ENCODE measurements at places on chromosomes 3 and 15.
A peak's percentile ranks its signal among the peaks of the same experiment; 100 is the strongest.

GRCh38 chr3:172607305-172608121 lies 84.3 kb upstream of the TNFSF10 start:
- no peak for DNase-seq

GRCh38 chr15:90394074-90394473 lies 6.0 kb downstream of the IQGAP1 start:
- no peak for DNase-seq

- no peak for DNase-seq
Observed at GRCh38 chr3:141643796-141644195, 94.3 kb upstream of the RNF7 start.

DNA sequence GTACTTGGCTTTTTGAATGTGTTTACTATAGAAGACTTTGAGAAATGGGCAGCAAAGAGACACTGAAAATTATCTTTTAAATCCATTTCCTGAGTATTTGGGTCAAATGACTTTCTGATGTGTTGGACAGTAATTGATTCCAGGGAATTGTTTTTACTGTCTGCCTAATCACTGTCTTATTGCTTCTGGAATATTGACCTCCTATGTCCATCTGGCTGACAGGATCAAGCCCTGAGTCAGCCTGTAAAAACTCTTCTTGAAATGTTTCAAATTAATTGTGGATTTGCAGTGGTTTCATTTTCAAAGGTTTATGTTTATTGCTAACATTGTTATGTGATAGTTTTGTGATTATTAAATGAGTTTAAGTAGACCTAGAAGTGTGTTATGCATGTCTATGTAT lies 50.6 kb upstream of the MLF1 start:
- DNase-seq = no peak

- DNase-seq = no peak
Observed at GRCh38 chr3:169430707-169431404, 232.7 kb downstream of the MECOM start.

DNA sequence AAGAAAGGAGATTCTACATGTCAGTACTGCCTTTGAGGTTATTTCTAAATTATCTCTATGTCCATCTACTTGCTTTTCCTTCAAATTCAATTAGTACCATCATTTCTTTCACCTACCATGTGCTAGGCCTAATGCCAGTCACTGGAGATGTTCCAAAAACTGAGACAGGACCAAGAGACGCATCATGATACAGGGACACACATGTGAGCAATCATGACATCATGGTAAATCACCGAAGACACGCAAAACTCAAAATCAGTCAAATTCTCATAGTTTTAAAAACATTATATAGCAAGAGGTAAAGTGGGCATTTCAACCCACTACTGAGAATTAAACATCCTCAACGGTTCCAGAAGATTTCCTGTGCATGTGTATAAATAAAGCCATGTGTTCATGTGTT lies 95.0 kb downstream of the CD47 start:
- no peak for DNase-seq

DNA sequence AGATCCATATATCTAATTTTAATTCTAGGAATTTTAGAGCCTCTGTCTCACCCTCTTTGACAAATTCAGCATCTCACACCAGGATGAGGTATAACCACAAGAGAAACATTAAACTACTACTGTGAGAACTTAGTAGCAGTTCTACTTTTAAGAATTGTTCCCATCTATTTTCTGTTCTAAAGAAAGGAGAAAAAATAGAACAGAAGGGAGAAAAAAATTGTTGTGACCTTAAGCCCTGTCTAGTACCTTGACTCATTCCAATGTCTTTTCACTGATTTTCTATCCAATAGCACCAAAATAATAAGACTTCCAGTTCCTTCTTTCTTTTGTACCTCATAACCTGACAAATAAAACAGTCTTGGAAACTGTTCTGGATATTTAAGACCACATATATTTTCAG lies 37.0 kb downstream of the FRMD5 start:
- DNase-seq = no peak

DNA sequence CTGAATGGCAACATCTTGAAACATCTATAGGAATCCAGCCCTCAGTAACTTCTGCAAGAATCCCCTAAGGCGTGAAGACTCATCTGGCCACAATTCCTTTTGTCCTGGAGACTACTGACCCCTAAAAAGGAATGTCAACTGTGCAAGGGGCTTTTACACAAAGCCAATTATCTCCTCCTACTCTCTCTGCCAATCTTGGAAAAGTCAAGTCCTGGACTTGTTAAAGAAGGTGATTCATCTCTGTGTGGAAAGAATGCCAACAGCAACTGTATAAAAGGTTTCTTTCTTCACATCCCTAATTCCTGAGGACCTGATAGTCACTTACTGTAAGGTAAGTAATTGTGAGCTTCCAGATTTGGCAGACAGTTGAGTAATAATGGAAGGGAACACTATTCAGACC lies 22.3 kb downstream of the THRB start:
- no peak for DNase-seq

- no peak for DNase-seq
Observed at GRCh38 chr3:32821686-32822296, 4.0 kb downstream of the TRIM71 start.

DNA sequence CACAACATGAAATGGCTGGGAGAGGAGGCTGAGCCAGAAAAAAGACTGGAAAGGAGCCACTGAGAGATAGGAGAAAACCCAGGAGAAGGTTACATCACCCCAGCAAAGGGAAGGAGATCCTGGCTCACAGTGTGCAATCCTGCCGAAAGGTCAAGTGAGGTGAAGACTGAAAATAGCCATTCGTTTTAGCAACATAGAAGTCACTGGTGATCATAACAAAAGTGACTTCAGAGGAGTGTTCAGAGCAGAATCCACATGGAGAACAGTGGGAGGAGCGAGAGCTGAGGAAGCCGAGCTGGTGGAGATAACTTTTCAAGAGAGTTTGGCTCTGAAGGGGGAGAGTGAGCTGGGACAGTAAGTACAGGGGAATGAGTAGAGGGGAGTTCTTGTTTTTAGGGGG lies 5.4 kb upstream of the HEG1 start:
- no peak for DNase-seq

GRCh38 chr15:50685976-50686468 lies 575 bp downstream of the TRPM7 start:
- DNase-seq = peak; percentile 72

DNA sequence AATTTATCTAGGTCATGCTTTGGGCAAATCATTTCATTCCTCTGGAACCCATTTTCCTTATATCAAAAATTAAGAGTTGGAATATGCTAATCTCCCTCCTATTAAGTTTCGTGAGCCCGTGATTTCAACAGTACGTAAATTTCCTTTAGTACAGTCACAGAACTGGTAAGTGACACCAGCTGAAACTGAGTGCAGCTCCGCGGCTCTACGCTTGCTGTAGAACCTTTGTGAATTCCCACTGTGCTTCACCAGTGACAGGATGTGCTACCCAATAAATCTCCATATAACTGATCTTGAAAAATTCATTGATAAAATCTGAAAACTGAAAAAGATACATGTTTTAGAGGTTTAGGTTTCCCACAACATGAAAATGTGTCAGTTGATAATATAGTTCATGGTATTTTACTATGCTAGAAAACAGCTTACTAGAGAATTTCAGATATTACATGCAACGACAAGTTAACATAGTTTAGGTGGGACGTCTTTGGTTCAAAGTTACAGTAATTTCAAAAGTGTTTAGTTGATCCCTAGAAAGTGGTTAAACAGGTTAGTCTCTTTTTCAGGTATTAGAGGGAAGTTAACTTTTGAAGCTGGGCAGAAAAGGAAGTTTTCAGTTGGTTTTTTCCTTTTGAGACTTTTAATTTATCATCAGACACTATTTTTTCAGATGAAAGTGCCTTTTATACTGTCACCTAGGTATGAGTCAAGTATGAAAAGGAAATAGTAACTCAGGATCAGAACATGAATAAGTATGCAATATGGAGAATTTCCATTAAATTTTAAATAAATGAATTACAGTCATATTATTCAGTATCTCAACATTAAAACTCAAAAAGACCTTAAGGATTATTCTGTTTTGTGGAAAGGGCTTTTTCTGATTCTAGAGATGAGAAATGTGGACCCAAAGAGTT lies 57.0 kb downstream of the PPARG start:
- DNase-seq = no peak

- DNase-seq = no peak
Observed at GRCh38 chr3:138381413-138381901, 33.1 kb downstream of the MRAS start.

- no peak for DNase-seq
Observed at GRCh38 chr3:70182166-70182565, 130.3 kb downstream of the MDFIC2 start.

DNA sequence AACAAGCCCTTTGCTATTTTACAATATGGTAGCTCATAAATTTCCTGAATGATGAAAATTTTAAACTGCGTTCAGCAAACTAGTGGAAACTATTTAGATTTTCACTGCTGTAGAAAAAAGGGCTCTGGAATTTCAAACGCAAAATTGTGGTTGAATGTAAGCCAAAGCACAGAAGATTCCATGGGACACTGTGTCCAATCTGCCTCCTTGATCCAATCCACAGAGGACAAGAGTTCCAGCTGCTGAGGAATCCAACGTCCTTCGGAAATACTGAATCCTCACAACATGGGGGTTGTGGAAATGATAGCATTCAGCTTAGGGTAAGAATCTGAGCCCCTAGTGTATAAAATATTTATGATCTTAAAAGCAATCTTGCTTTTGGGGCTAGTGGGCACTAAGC lies 161.0 kb downstream of the PLD1 start:
- no peak for DNase-seq

DNA sequence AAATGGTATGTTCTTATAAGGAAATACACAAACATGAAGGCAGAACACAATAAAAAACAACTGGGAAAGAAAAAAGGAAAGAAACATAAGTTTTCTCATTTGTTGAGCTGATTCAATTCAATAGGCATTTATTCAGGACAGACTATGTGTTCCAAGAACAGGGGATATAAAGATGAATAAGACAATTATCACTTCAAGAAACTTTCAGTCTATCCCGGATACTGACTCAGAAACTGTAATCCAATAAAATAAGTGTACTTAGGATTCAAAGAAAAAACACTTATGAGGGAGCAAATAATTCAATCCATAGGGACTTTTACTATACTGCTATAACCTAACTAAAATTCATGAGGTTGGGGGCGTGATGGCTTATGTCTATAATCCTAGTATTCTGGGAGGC lies 3.5 kb upstream of the POPDC2 start:
- DNase-seq = no peak

GRCh38 chr3:71046791-71047190 lies 536.7 kb downstream of the FOXP1 start:
- no peak for DNase-seq

DNA sequence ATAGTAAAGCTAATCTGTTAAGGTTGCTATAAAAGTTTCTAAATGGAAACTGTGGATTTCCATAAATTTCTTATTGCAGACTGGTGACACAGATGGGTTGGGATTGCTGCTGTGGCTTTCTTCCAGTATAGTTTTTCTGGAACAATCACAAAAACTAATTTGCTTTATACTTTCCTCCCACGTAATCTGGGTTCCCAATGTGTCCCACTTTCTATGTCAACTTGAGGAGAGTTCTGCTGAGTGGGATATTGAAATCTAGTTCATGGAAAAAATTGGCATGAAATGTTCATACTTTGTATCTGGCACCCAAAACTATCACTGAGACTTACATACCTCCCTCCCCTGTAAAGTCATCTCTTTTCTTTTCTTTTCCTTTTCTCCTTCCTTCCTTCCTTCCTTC lies 126.8 kb downstream of the TGFBR2 start:
- no peak for DNase-seq

- DNase-seq = no peak
Observed at GRCh38 chr15:65233696-65234095, 22.4 kb upstream of the CILP start.

- no peak for DNase-seq
Observed at GRCh38 chr3:13217736-13218540, 144.7 kb upstream of the IQSEC1 start.

DNA sequence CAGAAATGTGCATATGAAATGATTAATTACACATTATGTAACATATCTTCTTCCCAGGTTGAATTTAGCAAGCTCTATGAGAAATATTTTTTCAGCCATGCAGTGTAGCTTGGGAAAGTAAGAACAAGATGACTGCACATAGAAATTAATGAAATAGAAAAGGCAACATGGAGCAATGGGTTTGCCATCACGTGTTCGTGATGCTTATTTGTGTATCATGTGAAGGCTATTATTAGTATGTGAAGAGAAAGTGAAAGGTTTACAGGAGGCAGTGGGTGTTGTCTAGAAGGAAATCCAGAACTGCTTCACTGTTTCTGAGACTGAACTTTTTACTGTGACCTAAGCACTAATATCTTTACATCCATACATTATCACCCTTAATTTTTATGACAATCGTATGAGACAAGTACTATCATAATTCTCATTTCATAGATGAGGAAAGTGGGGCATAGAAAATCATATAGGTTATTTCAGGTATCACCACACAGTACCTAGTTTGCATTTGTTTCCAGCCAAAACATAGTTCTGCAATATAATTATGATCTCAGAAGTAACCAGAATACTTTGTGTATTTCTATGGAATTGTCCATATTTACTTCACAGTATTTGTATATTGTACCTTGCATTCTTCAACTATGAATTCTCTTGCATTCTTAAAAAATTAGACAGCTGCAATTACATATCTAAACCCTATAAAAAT lies 14.9 kb downstream of the SERPINI1 start:
- DNase-seq = no peak

DNA sequence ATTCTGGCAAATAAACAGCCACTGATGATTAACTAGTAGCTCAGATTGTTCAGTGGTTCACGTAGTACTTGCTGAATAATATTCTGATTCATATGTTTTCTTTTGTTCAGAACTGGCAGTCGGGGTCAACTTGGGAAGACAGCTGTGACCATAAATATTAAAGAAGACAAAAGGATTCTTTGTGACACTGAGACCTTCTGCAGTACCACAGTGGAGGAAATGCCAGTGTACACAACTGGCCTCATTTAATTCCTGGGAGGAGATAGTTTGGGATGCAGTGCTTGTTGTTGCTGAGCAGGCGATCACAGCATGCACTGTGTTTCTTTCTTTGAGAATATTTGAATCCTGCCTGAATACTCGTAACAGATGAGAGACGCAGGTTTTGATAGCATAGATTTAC lies 26.7 kb upstream of the MCF2L2 start:
- no peak for DNase-seq

GRCh38 chr3:11423868-11424267 lies 151.7 kb downstream of the ATG7 start:
- no peak for DNase-seq

DNA sequence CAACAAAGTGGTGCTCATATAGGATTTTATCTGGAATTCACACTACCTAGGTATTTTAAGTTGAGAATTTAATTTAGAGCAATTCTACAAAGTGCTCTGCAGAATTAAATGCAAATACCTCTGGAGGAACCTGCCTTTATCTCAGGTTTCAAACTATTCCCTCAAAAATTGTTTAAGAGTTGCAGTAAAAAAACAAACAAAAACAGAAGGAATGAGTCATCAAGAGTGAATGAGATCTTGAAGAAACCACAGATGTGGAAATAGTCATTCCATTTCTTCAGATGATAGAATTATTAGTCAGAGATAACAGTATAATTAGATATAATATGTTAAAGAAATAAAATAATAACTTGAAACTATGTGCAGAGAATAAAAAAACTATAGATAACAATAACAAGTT lies 80.8 kb upstream of the SCN5A start:
- DNase-seq = no peak
